ENCODE measurements at places on chromosomes 3 and 15.

DNA sequence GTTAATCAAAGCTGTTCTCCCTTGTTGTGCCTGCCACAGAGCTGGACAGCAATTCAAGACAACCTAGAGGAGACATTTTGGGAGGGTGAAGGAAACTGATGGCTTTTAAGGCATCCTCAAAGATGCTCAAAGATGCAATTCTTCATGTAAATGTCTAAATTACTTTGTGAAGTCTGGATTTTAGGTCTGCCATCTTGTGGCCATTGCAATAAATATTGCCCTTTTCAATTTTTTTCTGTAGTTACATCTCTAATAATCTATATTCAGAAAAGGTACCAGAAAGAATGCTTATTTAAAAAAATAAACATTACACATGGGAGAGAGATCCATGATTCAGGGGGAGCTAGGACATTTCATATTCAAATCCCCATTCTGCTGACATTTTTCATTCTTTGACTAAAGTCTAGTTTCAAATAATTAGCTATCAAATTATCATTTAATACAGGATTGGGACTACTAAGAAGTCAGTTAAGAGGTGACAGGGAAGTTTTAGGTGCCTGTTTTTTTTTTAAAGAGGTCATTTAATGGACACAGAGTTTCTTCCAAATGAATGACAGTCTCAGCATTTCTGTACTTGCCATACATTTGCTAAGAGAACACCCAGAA, 259.8 kb upstream of the WNT5A start:
- DNase-seq, result no peak

- no peak for DNase-seq
These were observed 158.5 kb upstream of the SMAD3 start for GRCh38 chr15:66906668-66907614.

GRCh38 chr3:61354604-61355003, 103.4 kb upstream of the FHIT start:
- no peak for DNase-seq

- DNase-seq, result no peak
These were observed 35.5 kb upstream of the EPHB3 start for GRCh38 chr3:184526088-184526433.

- DNase-seq, result no peak
These were observed 46.3 kb upstream of the UTS2B start for GRCh38 chr3:191376516-191377141.

- DNase-seq, result no peak
These were observed 166.6 kb upstream of the BHLHE40 start for GRCh38 chr3:4812591-4812990.

- DNase-seq, result no peak
These were observed 98.4 kb downstream of the FMN1 start for GRCh38 chr15:33096134-33096533.

DNA sequence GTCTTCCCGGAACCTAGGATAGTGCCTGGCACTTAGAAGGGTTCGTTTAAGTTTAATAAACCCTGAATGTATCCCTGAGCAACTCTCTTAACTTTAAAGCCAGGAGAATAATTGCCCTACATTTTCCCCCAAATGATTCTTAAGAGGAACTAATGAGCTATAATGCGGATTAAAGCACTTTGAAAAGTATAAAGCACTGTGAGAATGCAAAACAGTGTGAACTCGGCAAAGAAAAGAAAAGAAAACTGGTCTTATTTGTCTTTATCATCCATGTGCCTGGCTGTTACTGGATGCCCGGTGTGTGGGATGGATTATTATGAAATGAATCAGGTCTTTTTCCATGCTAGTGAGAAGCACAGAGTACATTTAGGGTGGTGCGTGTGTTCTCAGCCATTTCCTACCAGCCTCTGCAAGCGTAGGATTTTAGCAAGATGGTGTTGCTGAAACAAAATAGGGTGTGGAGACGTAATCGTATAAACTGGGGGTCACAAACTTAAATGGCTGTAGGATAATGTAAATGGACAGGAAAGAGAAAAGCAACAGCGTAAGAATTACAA, 983 bp downstream of the KBTBD12 start:
- DNase-seq, result no peak

GRCh38 chr3:142916605-142917004, 27.7 kb upstream of the PCOLCE2 start:
- DNase-seq, result no peak

DNA sequence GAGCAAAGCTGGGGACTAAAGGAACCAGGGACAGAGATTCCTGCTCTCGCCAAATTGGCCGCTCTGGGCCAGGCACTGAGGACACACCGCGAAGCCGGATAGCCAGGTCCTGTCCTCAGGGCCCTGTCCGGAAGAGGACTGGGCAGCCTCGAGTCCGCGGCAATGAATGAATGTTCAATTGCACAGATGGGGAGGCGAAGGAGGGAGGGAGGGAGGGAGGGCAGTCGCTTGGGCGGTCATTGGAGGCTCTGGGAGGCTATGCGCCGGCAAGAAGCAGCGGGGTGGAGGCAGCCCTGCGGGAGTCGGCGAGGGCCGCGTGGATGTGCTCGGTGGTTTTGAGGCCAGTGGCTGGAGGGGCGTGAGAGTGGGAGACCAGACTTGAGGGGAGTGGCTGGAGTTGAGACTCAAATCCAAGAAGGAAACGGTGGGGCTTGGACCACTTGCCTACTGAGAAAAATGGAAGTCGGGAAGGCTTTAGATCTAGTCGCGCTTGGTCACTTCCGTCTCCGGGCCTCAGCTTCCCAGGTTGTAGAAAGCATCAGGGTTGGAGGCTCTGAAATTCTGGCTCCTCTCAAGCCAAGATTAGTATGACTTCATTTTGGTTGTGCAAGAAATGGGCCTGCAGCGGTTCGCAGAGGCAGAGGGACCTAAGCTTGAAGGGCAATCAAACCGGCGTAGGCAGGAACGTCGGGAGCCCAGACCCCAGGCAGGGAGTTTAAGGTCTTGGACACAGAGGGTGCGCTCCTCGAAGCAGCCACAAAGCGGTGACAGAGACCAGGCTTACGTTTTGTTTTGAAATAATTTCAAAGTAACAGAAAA, 21.1 kb upstream of the PLXND1 start:
- DNase-seq, result no peak
